Heart left ventricle (tissue), 16 donors: ENCODE measurements at places on chromosomes 7 and 10. TPM values are rescaled to one million over a fixed set of nuclear protein-coding genes. Genes with fewer than 3 reads are reported as not detected.

The ATOH7 gene
- not detected for total RNA-seq

The DIP2C gene
- 23.2 TPM for total RNA-seq

The MTPN gene
- total RNA-seq = 96.4 TPM

The ICA1 gene
- 54.4 TPM for total RNA-seq

The SSBP1 gene
- 95.5 TPM for total RNA-seq

The SAP25 gene
- total RNA-seq = 1.4 TPM

The IFIT5 gene
- 10.4 TPM for total RNA-seq

The PRPS1L1 gene
- not detected for total RNA-seq

The C10orf67 gene
- 0.35 TPM for total RNA-seq

The AKR1D1 gene
- total RNA-seq = not detected

The CPN1 gene
- total RNA-seq = not detected

The ZP3 gene
- not detected for total RNA-seq

The TMEM225B gene
- total RNA-seq = not detected

The VSIR gene
- 51.1 TPM for total RNA-seq

The ITGA8 gene
- total RNA-seq = 4.3 TPM

The FAM25G gene
- total RNA-seq = not detected

The GJD4 gene
- not detected for total RNA-seq

The LRCH4 gene
- 23.9 TPM for total RNA-seq

The GPNMB gene
- total RNA-seq = 199 TPM

The PNLIPRP2 gene
- total RNA-seq = not detected

The COL13A1 gene
- total RNA-seq = 3.2 TPM

The VKORC1L1 gene
- 18.6 TPM for total RNA-seq

The FBH1 gene
- total RNA-seq = 92.6 TPM

The SPDYE9 gene
- total RNA-seq = not detected

The PRLHR gene
- total RNA-seq = not detected

The GRID1 gene
- total RNA-seq = 2.5 TPM

The TMEM270 gene
- total RNA-seq = not detected

The NRCAM gene
- total RNA-seq = 0.25 TPM

The SYT15 gene
- 4.0 TPM for total RNA-seq

The LIPF gene
- total RNA-seq = not detected
